Activated CD4-positive, alpha-beta T cell treated with anti-CD3 and anti-CD28 coated beads, Interleukin-10, Interleukin-2, amounts not matched to agents 100 ng/mL and 50 ng/mL, durations not matched to agents 16 hours and 8 hours (primary cell): ENCODE measurements at places on chromosomes 4 and X.
A peak's percentile ranks its signal among the peaks of the same experiment; 100 is the strongest.

GRCh38 chr4:75089206-75089605 lies 156.3 kb downstream of the PARM1 start:
- DNase-seq: no peak

DNA sequence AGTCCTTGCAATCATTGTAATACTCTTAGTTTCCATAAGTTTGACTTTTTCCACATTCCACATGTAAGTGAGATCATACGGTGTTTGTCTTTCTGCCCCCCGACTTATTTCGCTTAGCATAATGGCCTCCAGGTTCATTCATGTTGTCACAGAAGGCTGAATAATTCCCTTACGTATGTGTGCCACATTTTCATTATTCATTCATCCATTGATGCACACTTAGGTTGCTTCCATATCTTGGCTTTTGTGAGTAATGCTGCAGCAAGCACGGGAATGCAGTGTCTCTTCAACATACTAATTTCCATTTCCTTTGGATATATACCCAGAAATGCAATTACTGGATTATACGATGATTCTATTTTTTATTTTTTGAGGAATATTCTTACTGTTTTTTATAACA lies 22.0 kb upstream of the VEGFC start:
- DNase-seq: no peak

- peak; percentile 14 for DNase-seq
Observed at GRCh38 chr4:148442832-148443511, 758 bp upstream of the NR3C2 start.

DNA sequence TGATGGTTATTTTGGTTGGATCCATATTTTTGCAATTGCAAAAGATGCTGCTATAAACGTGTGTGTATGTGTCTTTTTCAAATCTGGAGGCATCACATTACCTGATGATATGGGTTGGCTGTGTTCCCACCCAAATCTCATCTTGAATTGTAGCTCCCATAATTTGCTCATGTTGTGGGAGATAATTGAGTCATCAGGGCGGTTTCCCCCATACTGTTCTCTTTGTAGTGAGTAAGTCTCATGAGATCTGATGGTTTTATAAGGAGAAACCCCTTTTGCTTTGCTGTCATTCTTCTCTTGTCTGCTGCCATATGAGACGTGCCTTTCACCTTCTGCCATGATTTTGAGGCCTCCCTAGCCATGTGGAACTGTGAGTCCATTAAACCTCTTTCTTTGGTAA lies 33.4 kb downstream of the APOOL start:
- no peak for DNase-seq

GRCh38 chr4:20603671-20604313 lies 96.5 kb upstream of the PACRGL start:
- DNase-seq: no peak

DNA sequence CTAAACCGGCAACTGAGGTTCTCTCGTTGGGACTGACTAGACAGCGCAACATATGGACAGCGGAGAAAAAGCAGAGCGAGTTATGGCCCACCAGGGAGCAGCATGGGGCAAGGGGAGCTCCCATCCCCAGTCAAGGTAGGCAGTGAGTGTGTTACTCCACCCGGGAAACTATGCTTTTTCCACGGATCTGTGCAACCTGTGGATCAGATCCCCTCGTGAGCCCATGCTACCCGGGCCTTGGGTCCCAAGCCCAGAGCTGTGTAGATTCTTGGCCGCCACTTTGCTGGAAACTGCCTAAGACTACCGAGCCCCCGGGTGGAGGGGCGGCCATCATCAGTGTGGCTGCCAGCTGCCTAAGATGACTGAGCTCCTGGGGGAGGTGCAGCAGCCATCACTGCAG lies 140.9 kb downstream of the PAPSS1 start:
- no peak for DNase-seq

- no peak for DNase-seq
Observed at GRCh38 chr4:56149591-56149990, 200.8 kb downstream of the CEP135 start.

- DNase-seq: no peak
Observed at GRCh38 chrX:118228041-118228440, 111.4 kb upstream of the KLHL13 start.

GRCh38 chrX:78527263-78527662 lies 131.9 kb downstream of the RTL3 start:
- DNase-seq: peak; percentile 70

DNA sequence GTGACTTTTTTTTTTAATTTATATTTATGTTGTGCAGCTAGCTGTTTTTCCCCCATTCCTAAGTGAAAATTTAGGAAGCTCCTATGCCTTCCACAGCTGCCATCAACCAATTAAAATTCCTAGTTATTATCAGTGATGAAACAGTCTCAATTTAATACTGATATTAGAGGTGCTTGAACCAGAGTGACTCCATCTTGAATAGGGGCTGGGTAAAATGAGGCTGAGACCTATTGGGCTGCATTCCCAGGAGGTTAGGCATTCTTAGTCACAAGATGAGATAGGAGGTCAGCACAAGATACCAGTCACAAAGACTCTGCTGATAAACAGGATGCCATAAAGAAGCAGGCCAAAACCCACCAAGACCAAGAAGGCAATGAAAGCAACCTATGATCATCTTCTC lies 136.7 kb downstream of the DCHS2 start:
- DNase-seq: no peak

GRCh38 chr4:97590266-97590665 lies 553.0 kb downstream of the STPG2 start:
- DNase-seq: no peak

DNA sequence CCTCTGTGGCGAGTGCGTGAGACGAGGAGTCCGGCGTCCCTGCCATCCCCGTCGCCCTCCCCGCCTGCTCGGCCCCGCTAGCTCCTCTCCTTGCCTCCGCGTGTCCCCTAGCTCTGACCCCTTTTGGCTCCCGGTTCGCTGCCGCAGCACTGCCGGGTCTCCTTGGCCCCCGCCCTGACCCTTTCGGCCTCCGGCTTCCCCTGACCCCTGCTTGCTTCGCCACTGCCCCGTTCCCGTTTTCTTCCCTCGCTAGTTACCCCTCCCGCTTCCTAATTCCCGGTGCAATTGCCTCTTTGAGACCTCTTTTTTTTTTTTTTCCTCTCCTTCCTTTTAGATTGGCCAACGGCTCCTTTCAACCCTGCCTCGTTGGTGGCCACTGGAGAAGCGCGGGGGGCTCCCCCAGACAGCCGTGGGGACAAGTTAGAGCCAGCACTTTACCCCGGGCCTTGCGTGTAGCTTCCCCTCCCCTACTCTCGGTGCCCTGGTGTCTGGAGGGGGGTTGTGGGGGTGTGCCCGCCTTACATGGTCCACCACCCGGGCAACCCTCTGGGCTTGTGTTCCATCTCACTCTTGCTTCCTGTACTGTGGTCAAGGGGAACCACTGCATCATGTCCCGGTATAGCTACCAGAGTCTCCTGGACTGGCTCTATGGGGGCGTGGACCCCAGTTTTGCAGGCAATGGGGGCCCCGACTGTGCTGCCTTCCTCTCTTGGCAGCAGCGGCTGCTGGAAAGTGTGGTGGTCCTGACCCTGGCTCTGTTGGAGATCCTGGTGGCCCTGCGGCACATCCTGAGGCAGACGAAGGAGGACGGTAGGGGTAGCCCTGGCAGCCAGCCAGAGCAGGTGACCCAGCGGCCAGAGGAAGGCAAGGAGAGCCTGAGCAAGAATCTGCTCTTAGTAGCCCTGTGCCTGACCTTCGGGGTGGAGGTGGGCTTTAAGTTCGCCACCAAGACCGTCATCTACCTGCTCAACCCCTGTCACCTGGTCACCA lies 548 bp downstream of the TMEM164 start:
- peak; percentile 11 for DNase-seq

DNA sequence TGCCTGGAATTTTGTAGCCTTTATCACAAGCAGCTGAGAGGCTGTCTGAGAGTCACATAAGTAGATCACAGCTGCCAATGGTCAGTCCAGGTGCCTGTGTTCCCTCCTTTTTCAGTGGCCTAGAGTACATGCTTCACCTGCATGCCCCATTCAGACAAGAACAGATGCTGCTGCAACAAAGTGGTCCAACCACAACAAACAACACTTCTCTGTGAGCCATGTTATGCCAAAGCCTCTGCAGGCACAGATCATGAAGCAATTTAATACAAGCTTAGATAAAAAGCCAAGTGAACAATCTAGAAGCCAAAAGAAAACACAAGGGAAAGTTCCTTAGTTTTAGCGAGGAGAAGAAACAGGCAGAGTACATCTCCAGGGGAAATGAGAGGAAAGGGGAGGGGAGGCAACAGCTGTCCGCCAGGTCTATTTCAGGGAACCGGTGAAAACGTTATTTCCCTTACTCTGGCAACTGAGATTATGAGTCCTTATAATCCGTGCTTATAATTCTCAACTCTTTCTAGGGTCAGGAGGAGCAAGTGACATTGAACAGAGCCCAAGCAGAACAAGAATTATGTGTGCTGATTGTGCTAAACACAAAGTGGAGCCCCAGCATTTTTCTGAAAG lies 92.6 kb downstream of the TSPAN5 start:
- DNase-seq: no peak

- DNase-seq: peak; percentile 18
Observed at GRCh38 chr4:10731162-10731561, 46.6 kb upstream of the CLNK start.

DNA sequence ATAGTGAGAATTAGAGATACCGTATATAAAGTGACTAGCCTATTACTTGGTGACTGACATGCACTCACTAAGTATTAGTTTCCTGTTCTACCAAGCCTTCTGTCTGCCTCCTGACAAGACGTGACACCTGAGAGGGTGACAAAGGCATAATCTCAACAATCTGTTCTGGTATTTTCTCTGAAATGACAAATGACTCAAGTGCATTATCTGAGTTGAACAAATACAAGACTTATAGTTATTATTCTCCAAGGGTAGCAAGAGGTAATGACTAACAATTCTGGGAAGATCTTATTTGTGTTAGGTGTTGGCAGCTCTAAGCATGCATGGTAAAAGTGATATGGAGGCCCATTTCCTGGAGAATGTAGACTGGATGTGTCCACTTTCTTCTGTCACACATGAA lies 60.6 kb downstream of the SYTL5 start:
- DNase-seq: no peak

DNA sequence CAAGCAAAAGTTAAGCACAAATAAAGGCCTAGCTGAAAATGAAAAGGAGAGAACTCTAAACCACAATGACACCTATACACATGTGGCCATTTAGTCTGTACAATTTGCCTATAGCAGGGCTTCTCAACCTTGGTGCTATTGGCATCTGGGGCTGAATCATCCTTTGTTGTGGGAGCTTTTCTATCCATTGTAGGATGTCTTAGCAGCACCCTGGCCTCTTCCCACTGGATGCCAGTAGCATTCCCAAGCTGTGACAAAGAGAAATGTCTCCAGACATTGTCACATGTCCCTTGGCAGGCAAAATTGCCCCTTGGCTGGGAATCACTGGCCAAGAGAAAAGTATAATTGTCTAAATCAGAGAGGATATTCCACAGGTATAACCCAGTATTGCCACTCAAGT lies 13.5 kb upstream of the PRPS2 start:
- DNase-seq: no peak

GRCh38 chr4:104393655-104394324 lies 100.9 kb downstream of the CXXC4 start:
- DNase-seq: no peak

DNA sequence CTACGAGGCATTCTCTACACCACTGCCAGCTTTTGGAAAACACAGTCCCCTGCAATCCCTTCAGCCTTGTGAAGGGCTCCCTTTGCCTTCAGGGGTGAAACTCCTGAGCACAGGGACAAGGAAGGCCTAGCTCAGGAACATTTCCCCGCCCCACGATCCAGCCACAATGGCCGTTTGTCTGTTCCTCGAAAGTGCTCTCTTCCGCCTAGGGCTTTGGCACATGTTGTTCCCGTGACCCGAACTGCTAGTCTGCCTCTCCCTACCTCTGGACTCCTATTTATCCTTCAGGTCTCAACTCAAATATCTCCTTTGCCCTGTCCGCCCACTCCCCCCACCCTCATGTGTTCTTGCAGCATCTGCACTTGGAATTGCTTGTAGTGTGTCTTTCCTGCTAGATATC lies 12.1 kb downstream of the FGD1 start:
- no peak for DNase-seq

- no peak for DNase-seq
Observed at GRCh38 chr4:84028340-84028739, 470.8 kb downstream of the NKX6-1 start.
